Testis (tissue), 5 donors: ENCODE measurements at places on chromosomes 7 and 10. TPM values are rescaled to one million over a fixed set of nuclear protein-coding genes. Genes with fewer than 3 reads are reported as not detected.
A peak's percentile ranks its signal among the peaks of the same experiment; 100 is the strongest.

GRCh38 chr10:86341361-86341811 lies 25.2 kb downstream of the GRID1 start:
- H3K4me3 ChIP-seq: no peak overlapping the region
- no peak overlapping the region for H3K27ac ChIP-seq
- no peak for DNase-seq
- H3K4me1 ChIP-seq: no peaks in the 10 kb centered on the region

- H3K4me1 ChIP-seq: peaks cover 20% of the 10 kb centered on the region
- no peaks in the 10 kb centered on the region for H3K36me3 ChIP-seq
- no peaks in the 10 kb centered on the region for H3K27me3 ChIP-seq
- peak; percentile 74 for DNase-seq
Measured at GRCh38 chr7:37248396-37248861, 200.2 kb downstream of the ELMO1 start.

CTAGE8 gene
- total RNA-seq: 4.4 TPM

HOXA1 gene
- total RNA-seq: 0.37 TPM

GRCh38 chr10:20648263-20648874 lies 248.7 kb downstream of the NEBL start:
- H3K4me1 ChIP-seq: no peaks in the 10 kb centered on the region
- H3K27me3 ChIP-seq: no peaks in the 10 kb centered on the region
- no peak overlapping the region for H3K27ac ChIP-seq
- H3K36me3 ChIP-seq: no peaks in the 10 kb centered on the region
- DNase-seq: no peak

DNA sequence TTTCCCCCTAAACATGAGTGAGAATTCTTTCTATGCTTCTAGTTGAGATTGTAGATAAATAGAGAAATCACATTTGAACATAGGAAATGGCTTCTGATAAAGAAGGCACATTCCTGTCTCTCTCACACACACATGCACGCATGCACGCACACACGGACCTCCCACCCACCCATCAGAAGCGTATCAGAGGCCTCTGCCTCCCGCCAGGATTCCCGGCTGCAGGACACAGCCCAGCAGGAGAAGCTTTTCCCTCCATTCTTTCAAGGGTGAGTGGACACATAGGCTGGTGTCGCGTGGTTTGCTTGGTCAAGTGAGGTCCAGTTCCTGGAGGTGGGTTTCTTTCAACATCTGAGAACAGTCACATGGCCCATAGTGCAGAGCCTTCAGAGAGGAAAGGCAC lies 34.2 kb downstream of the KLF6 start:
- no peak overlapping the region for H3K27ac ChIP-seq
- H3K4me3 ChIP-seq: no peak overlapping the region
- no peaks in the 10 kb centered on the region for H3K36me3 ChIP-seq
- H3K4me1 ChIP-seq: peaks cover 46% of the 10 kb centered on the region
- no peaks in the 10 kb centered on the region for H3K27me3 ChIP-seq
- no peak for DNase-seq

GRCh38 chr10:76937181-76937600 lies 700.4 kb downstream of the KCNMA1 start:
- no peaks in the 10 kb centered on the region for H3K27me3 ChIP-seq
- no peak overlapping the region for H3K4me3 ChIP-seq
- H3K4me1 ChIP-seq: no peaks in the 10 kb centered on the region

MLXIPL gene
- 160 TPM for total RNA-seq

DNA sequence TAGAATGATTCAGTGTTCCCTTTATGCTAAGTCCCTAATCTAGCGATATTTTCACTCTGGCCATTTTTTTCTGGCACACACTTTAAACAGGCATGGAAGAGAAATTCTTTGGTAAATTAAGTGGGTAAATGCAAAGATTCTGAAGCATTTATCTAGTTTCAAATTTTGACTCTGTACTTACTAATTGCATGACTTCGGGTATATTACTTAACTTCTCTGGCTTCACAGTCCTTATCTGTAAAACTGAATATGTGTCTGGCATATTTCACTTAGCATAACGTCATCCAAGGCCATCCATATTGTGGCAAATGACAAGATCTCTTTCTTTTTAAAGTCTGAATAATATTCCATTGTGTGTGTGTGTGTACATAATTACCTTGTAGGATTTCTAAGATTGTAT lies 114.5 kb downstream of the MBL2 start:
- no peaks in the 10 kb centered on the region for H3K36me3 ChIP-seq
- H3K27ac ChIP-seq: no peak overlapping the region
- H3K4me1 ChIP-seq: peaks cover 7% of the 10 kb centered on the region
- H3K27me3 ChIP-seq: no peaks in the 10 kb centered on the region
- H3K4me3 ChIP-seq: no peak overlapping the region
- no peak for DNase-seq

ARHGEF35 gene
- 0.87 TPM for total RNA-seq

DNA sequence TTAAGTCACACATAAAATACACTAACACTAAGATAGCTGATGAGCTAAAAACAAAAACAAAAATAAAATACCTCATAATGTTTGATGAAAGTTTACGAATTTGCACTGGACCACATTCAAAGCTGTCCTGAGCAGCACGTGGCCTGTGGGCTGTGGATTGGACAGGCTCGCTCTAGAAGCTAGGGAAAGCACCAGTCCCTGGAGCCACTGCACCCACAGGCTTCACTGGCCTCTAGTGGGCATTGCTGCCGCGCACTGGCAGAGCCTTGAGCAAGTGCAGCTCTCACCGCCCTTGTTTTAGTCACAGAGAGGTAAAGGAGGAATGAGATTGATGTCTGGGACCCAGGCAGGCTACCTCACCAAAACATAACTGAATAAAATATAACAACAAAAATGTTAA lies 67.6 kb downstream of the PAX2 start:
- no peak overlapping the region for H3K27ac ChIP-seq
- no peak overlapping the region for H3K4me3 ChIP-seq
- no peaks in the 10 kb centered on the region for H3K36me3 ChIP-seq
- no peak for DNase-seq
- no peaks in the 10 kb centered on the region for H3K4me1 ChIP-seq

DNA sequence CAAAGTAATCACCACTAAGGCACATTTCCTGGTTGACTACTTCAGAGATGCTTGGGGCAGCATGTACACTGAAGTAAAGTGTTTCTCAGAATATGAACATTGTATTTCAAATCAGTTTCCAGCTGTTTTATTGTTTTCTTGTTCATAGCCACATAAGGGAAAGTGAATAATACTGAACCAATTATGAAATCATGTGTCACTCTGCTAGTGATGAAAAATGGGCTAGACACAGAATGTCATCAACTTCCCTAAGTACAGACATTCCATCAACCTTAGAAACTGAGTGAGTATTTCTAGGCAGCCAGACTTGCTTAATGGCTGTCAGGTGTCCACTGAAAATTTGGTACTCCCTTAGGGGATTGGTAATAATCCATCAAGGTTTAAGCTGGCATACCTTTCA lies 603.5 kb downstream of the ARL4A start:
- H3K36me3 ChIP-seq: no peaks in the 10 kb centered on the region
- H3K4me1 ChIP-seq: no peaks in the 10 kb centered on the region
- no peak overlapping the region for H3K27ac ChIP-seq
- H3K27me3 ChIP-seq: no peaks in the 10 kb centered on the region
- no peak overlapping the region for H3K4me3 ChIP-seq

GRCh38 chr10:84267503-84268126 lies 22.8 kb downstream of the RGR start:
- no peak overlapping the region for H3K27ac ChIP-seq
- peak; percentile 60 for DNase-seq
- H3K27me3 ChIP-seq: no peaks in the 10 kb centered on the region

- DNase-seq: no peak
- no peaks in the 10 kb centered on the region for H3K36me3 ChIP-seq
- H3K27ac ChIP-seq: no peak overlapping the region
- H3K27me3 ChIP-seq: no peaks in the 10 kb centered on the region
- H3K4me3 ChIP-seq: no peak overlapping the region
- no peaks in the 10 kb centered on the region for H3K4me1 ChIP-seq
Measured at GRCh38 chr10:61142987-61143386, 199.0 kb upstream of the RHOBTB1 start.

- H3K27me3 ChIP-seq: no peaks in the 10 kb centered on the region
- DNase-seq: no peak
- H3K4me3 ChIP-seq: no peak overlapping the region
- no peaks in the 10 kb centered on the region for H3K4me1 ChIP-seq
- H3K27ac ChIP-seq: no peak overlapping the region
Measured at GRCh38 chr10:10542477-10542876, 475.2 kb upstream of the CELF2 start.

DNA sequence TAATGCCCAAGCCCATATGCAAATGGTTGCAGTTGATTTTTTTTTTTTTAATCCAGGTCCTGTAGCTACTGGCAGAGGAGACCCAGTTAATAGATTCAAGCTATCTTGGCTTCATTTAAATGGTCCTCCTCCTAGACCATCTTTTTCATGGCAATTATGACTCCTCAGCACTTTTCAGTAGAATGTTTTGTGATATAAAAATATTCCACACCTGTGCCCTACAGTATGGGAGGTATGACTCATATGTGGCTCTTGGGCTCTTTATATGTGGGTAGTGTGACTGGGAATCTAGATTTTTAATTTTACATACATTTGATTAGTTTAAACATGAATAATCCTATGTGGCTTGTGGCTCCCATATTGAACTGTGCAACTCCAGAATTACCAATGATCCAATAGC lies 80.1 kb downstream of the ITGB1 start:
- H3K4me3 ChIP-seq: no peak overlapping the region
- no peaks in the 10 kb centered on the region for H3K27me3 ChIP-seq
- no peaks in the 10 kb centered on the region for H3K36me3 ChIP-seq
- DNase-seq: no peak
- H3K4me1 ChIP-seq: no peaks in the 10 kb centered on the region

NOC3L gene
- 32.2 TPM for total RNA-seq

GRCh38 chr10:133391761-133392518 lies 2.0 kb upstream of the MTG1 start:
- no peaks in the 10 kb centered on the region for H3K36me3 ChIP-seq
- no peaks in the 10 kb centered on the region for H3K27me3 ChIP-seq
- H3K4me1 ChIP-seq: peaks cover 20% of the 10 kb centered on the region
- H3K27ac ChIP-seq: no peak overlapping the region

EIF5AL1 gene
- 5.7 TPM for total RNA-seq

GRCh38 chr10:29828956-29829355 lies 194.2 kb upstream of the SVIL start:
- peaks cover 7% of the 10 kb centered on the region for H3K4me1 ChIP-seq
- no peak for DNase-seq
- H3K36me3 ChIP-seq: no peaks in the 10 kb centered on the region
- no peak overlapping the region for H3K27ac ChIP-seq
- no peaks in the 10 kb centered on the region for H3K27me3 ChIP-seq
